ENCODE measurements at places on chromosomes 7 and 10. TPM values are rescaled to one million over a fixed set of nuclear protein-coding genes. Genes with fewer than 3 reads are reported as not detected.

Gene AOC1
- 2.8 TPM for total RNA-seq

Gene FAM241B
- 17.6 TPM for total RNA-seq

DNA sequence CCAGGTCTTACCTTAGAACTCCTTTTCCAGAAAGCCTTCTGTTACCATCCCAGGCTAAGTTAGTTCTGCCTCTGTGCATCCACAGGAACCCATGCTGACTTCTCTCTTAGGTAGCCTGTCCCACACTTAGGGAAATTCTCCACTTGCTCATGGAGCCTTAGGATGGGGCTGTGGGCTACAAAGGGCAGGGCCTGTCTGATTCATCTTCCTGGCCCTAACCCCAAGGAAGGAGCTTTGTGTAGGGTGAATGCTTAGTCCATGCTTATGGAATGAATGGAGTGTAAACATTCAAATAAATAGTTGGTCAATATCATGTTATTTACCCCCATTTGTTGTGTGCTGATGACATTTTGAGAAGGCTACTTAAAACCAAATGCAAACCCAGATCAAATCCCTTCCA lies 54.7 kb downstream of the EMX2 start:
- no peak overlapping the region for H3K4me3 ChIP-seq
- DNase-seq = no peak
- no peaks in the 10 kb centered on the region for H3K27me3 ChIP-seq
- no peaks in the 10 kb centered on the region for H3K36me3 ChIP-seq

Gene ARL3
- 10.9 TPM for total RNA-seq

Measured in testis (tissue), 5 donors.